GOT3 (cell line): ENCODE measurements at places on chromosomes 6 and 20.

- DNase-seq = no peak
These were observed 114.3 kb downstream of the GJA1 start for GRCh38 chr6:121549736-121550135.

DNA sequence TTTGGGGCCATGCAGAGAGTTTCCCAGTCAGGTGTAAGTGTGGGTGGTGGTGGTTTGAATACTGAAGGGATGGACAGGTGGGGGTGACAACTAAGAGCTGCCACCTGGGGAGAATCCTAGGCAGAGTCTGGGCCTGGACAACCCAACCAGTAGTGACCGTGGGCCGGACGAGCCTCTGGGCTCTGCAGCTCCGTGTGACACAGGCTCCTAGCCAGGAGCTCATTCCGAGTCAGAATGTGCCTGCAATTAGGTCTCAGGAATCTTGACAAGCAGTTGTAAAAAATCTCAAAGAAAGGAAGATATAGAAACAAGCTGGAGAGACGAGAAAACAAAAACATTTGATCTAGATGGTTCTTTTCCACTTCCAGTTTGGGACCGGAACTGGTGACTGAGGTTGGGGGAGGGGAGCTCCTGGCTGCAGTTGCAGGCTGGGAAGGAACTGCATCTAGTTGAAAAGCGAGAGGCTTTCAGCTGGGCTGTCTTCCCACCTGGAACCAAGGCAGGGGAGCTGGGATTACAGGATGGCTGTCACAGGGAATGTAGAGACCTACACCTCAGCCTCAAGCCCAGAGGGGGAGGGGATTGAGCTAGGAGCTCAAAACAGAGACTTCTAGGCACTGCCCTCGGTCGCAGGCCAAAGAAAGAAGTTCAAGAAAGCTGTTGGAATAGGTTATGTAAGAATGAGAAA lies 156.9 kb downstream of the PAX1 start:
- no peak for DNase-seq

GRCh38 chr20:63746751-63747315 lies 7.3 kb downstream of the SLC2A4RG start:
- DNase-seq = no peak

DNA sequence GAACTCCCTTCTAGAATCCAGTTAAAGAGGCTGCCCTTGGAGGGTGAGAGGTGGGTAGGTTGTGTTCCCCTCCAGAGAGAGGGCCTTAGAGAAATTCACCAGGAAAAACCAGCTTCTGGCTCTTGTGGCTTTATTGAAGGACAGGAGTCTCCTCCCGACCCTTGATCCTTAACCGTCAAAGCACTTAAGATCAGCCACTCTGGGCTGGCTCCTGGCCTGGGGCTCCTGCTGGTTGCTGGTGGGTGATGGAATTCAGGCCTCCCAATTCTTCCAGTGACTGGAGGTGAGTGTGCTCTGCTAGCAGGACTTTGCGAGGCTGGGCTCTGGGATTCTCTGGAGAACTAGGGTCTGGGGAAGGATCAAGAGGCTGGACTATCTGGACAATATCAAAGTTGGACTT lies 75.6 kb upstream of the LGSN start:
- no peak for DNase-seq

DNA sequence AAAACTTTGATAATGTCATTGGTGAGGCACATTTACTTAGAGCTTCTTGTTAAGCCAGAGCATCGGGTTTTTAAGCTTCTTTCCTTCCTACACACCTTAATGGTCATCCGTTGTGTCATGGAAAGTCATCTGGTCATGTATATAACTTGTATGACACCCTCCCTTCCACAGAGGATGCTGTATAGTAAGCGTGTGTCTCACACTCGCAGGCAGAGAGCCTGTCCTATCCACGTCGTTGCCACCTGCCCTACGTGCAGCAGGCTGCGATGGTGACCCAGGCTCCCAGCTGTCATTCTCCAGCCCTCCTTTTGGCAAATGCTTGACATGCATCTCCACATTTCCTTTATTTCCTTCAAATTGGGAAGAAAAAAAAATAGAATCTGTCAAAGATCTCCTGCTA lies 85.6 kb downstream of the MYB start:
- no peak for DNase-seq

DNA sequence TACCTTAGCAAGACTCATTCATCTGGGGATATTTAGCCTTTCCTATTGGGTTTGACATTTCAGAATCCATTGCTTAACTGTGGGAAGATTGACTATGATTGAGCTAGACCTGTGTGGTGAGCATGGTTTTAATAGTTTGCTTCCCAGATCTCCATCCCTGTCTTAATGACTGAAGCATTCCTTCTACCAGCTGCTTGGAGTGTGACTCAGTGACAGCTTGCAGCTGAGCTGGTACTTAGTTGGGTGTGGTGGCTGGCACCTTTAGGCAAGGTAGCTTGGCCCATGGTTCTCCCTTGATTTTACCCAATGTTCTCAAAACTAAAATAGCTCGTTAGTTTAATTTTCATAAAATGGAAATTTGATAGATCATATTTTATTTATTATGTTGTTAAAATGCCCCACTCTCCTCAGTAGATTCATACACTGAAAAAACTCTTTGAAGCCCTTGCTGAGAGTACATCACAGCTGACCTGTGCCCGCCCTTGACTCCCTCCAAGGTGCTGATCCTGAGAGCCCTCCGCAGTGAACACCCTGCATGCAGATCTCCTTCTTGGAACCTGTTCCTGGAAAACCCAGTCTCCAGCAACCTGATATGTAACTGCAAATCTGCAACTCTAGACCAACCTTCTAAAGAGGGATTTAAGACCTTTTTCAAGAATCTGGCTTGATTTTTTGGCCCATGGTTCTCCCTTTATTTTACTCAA lies 19.1 kb downstream of the DOK5 start:
- no peak for DNase-seq

DNA sequence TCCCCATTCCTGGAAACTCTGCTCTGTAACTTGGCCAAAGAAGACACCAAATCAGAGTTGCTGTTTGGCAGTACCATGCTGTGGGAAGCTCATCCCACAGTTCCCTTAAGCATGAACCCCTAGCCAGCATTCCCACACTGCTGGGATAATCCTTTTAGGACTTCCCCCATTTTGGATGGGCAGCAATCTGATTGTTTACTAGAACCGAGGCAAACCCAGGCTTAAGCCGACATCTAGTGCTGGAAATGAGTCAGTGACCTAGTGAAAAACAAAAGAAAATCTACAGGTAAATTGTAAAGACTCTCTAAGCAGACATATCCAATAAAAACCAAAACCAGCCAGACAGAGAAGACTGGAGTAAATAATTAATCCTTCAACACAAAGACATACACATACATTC lies 5.2 kb downstream of the DNAH8 start:
- no peak for DNase-seq

DNA sequence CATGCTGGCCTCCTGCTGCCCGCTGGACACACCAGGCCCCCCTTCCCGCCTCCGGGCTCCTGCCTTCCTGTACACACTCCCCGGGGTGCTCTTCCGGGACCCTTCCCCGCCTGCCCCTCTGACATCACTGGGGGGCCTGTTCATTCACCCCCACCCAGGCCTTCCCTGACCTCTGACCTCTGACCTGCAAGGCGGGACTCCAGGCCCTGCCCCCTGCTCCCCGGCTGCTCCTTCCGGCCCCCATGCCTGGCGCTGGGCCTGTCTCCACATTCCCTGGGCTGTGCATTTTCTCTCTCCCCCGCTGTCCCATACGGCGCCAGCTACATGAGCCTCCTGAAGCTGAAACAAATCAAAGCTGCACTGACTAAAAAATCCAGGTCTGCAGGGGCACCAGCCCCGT lies 71.6 kb upstream of the GATA5 start:
- no peak for DNase-seq

GRCh38 chr6:167791780-167792478 lies 34.8 kb upstream of the AFDN start:
- DNase-seq = no peak

DNA sequence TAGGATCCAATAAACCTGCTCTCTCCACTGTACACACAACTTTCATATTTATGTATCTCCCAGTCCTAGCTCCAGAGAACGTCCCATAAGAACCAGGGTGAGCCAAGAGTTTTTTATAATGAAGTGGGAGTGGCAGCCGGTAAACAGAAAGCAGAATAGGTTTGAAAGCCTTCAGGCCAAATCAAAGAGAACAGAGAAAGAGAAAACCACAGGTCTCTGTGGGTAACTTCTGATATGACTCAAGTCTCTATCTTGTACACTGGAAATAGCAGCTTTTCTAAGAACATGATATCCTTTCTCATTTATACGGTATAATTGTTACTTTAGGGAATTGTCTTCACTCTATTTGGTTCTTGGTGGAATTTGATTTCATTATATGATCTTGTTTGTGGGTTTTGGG lies 273.6 kb downstream of the PACRG start:
- DNase-seq = no peak
